ENCODE measurements at places on chromosomes 7 and 10.

DNA sequence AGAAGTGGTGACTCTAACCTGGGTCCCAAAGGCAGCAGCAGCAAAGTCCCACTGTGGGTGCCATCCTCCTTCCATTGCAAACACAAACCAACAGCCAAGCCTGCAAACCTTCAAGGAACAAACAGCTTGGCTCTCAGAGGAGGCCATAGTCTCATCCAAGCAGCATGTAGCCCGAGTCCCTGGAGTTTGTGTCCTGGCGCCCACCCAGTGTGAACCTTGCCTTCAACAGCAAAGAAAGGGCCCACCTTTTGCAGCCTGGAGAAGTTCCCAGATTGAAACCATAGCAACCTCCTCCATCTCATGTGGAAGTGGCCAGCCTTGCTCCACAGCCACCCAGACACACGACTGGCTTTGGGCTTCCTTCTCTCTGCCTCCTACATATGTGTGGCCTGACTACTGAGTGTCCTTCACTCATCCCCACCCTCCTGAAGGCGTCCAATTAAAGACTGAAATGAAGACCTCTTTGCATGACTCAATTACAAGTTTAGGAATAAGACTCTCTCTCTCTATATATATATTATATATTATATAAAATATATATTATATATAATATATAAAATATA, 106.1 kb downstream of the C10orf90 start:
- DNase-seq = no peak

DNA sequence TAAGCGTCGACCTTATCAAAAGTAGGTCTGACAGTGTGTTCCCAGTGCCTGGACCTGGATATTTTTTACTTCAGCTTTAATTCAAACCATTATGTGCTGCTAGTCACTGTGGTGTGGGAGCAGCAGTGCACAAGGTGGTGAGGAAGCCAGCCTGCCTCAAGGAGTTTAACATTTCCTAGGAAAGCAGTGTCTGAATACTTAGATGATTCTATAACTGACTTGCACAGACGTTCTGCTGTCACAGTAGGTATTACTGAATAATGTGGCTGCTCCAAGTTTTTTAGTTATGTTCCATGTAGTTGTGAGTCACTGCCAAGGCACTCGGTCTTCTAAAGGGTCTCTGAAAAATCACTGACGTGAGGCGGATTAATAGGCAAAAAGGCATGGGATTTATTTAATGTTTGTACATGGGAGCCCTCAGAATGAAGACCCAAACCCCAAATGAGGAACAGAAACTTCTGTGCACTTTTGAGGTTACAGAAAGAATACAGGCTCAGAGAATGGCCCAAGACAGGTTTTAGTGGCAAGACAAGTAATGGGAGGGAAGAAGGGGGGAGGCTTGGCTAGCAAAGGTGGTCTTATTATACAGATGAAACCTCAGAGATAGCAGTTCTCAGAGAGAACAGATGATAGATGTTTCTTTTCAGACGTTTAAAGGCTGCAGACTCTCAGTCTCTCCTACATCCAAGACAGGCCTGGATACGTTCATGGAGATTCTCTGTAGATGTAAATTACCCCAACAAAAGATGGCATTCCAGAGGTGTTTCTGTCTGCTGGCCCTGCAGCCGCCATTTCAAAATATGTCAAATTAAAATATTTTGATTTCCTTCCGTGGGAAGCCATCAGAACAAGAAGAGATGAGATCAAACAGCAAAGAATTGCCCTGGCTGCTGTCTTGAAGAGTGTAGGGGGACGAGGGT, 209.3 kb downstream of the SDK1 start:
- DNase-seq = no peak

DNA sequence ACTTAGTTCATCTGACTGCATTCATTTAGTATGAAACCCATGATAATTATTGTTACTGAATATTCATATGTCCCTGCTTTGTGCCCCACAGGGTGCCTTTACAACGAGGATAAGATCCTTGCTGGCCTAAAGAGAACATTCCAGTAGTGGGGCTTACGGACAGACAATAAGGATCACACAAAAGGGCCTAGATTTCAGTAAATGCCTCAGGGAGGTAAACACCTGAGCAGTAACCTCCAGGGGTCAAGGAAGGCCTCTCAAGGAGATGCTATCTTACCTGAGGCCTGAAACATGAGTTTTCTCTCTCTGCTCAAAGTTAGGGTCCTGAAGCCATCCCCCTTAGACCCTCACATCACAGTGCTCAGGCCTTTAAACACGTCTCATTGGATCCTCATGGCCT, 228.7 kb downstream of the TCF7L2 start:
- DNase-seq = no peak

DNA sequence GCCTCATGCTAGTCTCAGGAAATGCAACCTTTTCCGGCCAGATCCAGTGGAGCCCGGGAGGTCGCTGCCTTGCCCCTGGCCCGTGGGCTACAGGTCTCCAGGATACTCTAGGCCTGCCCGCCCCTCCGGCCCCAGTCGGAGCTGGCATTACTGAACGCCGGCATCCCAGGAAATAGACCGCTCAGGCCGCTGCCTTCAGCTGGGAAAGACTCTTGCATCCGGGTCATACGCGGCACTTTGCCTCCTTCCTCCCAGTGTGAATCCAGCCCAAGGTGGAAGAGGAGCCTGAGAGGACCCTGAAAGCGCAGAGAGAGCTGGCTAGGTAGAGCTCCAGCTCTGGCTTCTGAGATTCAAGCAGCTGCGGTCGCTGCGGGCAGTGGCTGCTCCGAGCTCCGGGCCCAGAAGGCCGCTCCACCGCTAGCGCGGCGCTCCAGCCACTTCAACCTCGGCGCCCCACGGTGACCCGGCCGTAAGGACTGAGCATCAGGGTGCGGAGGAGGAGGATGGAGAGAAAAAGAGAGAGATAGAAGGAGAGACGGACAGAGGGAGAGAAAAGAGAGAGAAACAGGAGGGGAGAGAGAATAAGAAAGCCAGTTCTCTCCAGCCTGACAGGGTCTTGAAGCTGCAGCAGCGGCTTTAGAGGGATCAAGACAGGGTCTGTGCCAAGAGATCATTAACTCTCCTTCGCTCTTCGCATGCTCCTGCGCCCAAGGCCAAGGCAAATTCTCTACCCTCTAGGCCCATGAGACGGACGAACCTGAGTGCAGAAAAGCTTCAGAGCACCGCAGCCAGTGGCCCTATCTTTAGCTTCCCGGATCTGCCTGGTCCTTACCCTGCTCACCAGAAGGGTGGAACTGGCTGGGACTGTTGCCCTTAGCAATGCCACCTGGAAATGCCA, 1.8 kb upstream of the HOXA10 start:
- DNase-seq = peak; percentile 73

DNA sequence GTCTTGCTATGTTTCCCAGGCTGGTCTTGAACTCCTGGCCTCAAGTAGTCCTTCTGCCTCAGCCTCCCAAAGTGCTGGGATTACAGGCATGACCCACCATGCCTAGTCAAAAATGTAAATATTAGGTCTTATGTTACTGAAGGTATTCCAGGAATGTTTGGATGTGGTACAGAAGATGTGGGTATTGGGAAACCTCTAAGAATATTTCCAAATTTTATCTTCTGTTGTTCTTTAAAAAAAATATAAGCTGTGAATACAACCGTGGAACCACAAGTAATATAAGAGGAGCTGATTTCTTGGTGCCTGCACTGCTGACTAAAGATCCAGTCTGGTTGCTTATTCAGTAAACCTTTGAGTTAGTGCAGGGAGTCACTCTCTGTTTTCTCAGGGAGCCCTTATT, 178.3 kb downstream of the AUTS2 start:
- DNase-seq = no peak

- DNase-seq = no peak
Observed at GRCh38 chr10:93139059-93139655, 65.5 kb downstream of the CYP26A1 start.

DNA sequence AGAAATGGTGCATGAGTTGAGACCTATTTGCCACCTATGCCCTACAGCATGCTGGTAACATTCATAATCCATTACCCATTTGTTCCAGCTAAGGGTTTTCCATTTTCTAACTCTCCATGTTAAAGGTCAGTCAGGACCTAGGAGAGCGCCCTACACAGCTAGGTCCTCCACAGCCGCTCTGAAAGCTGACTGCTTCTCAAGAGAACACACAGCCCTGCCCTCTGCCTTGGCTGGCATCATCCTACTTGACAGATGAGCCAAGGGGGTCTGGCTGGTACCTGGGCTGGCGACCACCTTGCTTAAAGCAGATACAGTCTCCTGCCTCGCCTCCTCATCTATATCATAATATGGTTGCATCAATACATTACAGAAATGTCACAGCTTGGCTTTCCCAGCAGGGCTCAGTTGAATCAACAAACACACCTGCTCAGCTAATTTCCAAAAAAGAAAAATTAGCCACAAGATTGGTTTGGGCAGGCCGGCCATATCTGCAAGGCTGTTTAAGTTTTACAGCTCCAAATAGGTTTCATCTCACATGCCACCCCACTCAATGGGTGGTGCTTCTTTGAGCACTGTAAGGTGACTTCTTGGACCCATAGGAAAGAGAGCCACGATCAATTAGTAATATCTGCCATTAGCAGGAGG, 17.3 kb downstream of the TLL2 start:
- DNase-seq = no peak

Measured in posterior cingulate gyrus (tissue), 11 donors.